Caudate nucleus (tissue), 63 donors: ENCODE measurements at places on chromosomes 6 and 20.

DNA sequence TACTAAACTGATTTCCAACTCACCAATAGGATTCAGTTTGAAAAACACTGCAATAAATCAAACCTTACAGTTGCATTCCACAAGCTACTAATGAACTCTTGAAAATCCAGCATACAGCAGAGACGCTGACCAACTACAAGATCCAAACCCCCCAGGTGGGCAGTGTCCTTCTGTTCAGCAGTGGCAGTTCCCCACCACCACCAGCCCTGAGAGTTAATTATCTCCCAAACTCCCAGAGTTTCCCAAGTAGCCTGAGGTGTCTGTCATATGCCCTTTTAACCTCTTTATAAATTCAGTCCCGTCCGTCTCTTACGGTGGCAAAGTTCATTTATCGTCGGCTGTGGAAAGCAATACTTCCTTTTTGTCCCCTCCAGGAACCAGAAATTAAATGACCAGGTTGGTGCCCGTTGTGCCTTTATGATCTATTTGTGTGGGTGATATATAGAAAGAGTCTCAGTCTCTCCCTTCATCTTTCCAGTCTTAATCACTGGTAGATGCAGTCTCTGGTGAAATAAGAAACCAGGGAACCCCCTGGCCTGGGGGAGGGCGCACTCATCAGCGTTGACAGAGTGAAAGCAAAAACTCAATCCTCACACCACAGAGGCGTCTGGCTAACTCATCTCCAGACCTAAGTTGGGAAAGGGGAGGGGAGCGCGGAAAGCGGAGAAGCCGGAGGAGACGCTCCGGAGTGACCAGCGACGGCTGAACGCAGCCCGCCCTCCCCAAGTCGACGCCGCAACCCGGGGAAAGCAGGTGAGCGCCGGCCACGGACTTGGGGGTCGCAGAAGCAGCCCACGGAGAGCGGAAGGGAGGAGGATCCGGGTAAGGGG lies 717 bp downstream of the MRPL14 start:
- no peak for DNase-seq

DNA sequence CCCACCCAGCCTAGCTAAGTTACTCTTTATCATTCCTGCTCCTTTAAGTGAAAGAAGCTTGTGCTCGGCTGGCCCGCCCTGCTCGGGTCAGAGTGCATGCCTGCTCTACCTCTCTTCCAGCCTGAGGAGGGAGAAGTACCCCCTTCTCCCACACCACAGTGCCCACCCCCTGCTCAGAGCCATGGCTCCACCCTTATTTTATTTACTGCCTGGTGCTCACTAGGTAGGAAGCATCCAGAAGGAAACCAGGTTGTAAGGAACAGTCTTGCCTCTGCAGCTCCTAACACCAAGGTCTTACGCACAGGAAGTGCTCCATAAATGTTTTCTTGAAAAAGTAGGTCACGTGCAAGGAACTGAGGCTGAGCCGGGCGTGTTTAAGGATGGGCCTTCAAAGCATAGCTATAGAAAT lies 105.7 kb upstream of the SNX9 start:
- DNase-seq, result no peak

DNA sequence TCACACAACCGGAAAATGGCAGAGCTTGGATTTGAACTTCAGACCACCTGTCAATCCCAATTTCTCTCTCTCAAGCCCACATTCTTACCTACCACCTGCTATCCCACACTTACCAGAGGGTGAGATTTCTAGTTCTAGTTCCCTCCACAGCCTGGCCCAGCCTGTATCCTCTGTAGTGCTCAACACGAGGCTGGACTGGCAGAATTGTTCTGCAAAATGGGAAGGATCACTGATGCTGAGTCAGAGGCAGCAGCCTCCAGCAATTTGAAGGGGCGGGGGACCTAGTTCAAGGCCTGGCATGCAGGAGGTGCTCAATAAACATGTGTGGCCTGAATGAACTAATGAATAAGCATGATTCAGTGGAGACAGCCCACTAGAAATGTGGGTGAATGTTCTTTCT lies 53.6 kb upstream of the TTPAL start:
- DNase-seq, result no peak

GRCh38 chr6:34671801-34672656 lies 24.5 kb downstream of the ILRUN start:
- no peak for DNase-seq
